ENCODE measurements at places on chromosomes 4 and X.

- DNase-seq: no peak
Observed at GRCh38 chrX:21926527-21927278, 13.8 kb upstream of the SMS start.

DNA sequence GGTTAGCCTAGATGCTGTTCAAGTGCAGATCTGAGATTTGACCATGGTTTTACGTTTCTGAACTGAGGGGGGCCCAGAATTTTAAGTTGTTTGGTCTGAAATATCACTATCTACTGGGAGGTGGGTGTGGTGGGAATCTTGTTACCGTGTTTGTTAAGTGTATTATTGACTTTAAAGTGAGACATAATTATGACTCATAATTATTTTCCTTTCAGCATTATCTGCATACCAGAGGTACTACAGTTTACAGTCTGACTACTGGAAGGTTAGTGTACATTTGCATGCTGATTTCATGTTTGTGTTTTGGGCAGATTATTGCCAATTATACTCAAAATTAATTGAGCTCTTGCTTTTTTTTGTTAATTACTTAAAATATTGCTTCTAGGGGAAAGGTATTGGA, 101.5 kb downstream of the KDM6A start:
- DNase-seq: no peak

DNA sequence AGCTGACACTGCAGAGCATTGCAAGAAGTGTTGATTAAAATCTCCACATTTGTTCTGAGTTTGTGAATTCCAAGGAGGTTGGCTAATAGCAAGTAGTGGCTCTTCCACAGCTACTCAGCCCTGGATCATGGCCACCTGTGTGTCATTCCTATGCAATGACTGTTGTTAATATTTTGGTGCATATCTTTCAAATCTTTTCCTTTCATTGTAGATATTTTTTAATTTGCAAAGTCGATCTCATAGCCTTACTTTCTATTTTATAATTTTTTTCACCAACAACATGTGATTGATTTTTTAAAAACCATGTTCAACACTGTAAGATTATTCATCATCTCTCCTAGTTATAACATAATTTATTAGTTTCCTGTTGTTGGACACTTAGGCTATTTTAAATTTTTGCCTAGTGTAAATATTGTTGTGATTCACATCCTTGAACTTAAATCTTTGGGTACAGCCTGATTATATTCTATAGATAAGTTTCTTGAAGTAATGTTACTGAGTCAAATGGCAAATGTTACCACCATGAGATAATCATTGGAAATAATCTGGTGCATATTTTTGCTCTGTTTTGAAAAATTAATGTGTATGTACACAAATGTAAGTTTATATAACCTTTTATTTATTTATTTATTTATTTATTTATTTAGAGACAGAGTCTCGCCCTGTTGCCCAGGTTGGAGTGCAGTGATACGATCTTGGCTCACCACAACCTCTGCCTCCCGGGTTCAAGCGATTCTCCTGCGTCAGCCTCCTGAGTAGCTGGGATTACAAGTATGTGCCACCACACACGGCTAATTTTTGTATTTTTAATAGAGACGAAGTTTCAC, 17.1 kb upstream of the ARHGAP10 start:
- DNase-seq: no peak

DNA sequence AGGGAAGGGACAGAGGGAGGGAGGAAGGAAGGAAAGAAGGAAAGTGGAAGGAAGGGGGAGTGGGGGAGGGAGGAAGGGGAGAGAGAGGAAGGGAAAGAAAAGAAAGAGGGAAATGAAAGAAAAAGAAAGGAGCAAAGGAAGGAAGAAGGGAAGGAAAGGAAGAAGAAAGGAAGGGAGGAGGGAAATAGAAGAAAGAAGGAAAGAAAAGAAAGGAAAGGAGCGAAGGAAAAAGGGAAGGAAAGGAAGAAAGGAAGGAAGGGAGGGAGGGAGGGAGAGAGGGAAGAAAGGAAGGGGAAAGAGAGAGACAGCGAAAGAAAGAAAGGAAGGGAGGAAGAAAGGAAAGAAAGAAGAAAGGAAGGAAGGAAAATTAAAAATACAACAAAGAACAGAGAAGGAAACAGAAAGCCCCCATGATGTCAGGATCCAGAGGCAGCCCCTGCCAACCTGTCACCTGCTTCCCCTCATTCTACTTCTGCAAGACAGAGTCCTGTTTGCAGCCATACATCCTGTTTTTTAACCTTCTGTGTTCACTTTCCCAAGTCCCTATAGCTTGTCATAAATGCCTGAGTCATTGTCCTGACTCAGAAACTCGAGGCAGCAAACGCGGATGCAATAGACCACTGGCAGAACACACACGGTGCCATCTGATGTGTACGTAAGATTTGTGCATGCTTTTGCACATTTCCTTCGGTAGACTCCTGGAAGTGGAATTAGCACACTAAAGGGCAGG, 77.0 kb upstream of the C4orf50 start:
- no peak for DNase-seq

GRCh38 chr4:168501407-168501806, 4.6 kb downstream of the PALLD start:
- no peak for DNase-seq

DNA sequence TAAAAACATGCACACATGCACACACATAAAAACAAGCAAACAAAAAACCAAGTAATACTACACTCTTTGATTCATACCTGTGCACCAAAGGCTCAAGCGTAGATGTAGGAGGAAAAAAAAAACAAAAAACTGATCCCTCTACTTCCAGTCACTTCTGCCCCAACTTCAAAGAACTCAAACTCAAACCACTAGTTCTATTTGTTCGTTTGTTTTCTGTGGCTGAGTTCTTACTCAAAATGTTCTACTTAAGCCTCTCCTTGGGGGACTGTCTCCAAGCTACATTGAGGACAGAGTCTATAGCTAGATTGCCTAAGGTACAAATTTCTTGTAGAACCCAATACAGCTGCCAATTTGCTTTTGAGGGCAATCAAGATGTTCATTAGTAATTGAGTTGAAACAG, 171.0 kb upstream of the ATOH1 start:
- DNase-seq: no peak

GRCh38 chrX:100479329-100479728, 69.3 kb upstream of the PCDH19 start:
- DNase-seq: no peak

GRCh38 chrX:45196701-45197100, 4.0 kb downstream of the DIPK2B start:
- DNase-seq: no peak

DNA sequence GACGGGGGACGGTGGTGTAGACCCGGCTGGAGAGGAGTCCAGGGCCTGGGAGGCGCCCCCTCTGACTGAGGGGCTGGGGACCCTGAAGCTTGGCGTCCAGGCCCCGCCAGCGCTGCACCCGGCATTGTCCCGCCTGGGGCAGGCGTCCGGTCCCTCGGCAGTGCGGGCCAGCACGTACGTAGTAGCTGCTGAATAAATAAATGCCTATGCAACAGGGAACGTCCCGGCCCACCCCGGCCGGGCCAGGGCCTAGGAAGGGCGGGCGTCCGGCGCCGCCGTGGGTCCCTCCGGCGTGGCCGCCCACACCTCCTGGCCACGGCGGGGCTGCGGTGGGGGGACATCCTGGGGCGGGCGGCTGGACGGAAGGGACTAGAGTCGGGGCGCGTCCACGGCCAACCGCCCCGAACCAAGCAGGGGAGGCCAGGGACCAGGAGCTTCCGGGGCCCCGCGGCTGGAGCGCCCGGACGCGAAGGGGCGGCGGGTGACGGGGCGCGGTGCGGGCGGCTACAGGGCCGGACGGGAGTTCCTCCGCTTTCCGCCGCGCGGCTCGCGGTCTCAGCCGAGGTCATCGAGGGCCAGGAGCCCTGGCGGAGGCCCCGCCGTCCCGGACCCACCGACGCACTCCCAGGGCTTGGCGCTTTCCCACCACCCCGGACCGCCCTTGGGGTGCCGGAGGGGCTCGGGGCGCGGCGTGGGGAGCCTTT, 886 bp upstream of the WWC2 start:
- DNase-seq: no peak

DNA sequence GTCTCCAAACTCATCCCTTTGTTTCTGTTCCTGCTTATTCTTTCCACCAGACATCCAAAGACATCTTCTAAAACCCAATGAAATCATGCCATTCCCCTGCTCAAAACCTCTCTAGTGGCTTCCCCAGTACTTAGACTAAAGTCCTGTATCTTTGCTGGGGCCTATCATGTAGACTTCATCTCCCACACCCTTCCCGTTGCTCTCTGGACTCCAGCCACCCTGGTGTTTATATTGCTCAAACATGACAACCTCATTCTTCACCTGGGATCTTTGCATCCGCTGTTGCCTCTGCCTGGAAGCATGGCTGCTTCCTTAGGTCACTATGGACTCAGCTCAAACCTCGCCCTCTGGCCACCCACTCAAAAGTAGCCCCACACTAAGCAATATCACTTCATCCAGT, 23.7 kb downstream of the TBC1D1 start:
- no peak for DNase-seq

DNA sequence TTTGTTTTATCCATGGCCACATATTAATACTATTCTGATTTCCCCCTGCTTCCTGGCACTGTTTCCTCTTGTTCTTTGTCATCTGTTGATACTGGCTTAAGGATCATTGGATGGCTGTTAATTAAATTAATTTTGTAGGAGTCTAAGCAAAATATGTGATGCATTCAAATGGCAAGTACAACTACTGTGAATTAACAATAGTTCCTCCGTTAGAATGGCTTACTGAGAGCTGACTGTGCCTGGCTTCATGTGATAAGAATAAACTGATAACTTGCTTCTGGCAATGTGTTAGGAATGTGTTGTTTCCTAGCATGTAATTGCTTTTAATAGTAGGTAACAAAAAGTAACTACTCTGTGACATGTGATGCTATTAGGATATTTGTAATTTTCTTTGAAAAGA, 98.5 kb downstream of the RPA4 start:
- no peak for DNase-seq

DNA sequence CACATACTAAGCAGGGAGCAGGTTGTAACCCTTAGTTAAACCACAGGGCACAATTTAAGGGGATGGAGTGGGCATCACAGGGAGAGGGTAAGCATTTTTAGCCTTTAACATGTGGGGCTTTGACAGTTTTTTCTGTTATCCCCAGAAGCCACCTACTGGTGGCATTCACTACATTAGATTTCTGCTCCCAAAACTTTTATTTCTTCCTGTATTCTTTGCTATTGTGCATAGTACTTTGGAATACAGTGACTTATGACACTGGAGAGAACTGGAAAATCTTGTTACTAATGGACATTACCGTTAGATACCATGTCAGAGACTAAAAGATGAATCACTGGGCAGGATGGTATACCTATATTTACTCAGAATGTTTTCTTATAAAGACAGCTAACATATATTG, 7.3 kb downstream of the TRIM75 start:
- no peak for DNase-seq

- DNase-seq: no peak
Observed at GRCh38 chr4:150368667-150369066, 213.3 kb upstream of the MAB21L2 start.

DNA sequence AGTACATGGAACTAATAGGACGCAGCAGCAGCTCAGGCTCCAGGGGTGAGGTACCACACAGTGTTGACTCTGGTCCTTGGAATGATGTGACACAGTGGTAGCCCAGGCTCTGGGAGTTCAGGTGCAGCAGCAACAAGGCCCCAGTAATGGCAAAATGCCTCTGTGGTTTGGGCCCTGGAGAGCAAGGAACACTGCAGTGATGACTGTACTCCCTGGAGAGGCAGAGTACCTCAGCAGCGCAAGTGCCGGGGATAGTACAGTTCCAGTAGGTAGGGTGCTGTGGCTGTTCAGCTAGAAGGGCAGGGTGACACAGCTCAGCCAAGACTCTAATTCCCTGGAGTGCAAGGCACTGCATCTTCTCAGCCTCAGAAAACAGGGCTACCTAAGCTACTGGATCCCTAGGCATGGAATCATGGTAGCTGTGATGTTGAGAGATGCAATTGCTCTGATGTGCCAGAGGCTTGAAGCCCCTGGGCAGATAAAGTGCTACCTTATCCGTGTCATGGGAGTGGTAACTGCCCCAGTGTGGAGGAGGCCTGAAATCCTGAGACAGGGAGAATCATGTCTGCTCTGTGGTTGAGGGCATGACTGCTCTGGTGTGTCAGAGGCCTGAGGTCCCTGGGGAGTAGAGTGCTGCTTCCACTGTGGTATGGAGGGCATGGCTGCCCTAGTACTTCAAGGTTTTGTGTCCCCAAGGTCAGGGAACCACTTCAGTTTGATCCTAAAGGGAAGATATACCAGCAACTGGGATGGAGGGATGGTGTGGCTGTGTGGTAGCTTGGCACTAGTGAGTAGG, 55.2 kb downstream of the AREG start:
- no peak for DNase-seq

DNA sequence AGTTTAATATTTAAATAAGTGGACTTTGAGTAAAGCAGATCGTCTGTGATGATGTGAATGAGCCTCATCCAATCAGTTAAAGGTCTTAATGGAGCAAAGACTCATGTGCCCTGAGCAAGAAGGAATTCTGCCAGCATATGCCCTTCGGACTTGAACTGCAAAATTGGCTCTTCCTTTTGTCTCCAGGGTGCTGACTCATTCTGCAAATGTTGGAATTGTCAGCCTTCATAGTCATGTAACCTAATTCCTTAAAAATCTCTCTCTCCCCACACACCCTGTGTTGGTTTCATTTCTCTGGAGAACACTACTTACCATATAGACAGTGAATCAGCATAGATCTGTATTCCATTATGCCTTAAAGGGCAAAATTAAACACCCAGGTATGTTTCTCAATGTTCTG, 609.8 kb upstream of the GALNTL6 start:
- DNase-seq: no peak
